Stimulated activated CD8-positive, alpha-beta memory T cell treated with anti-CD3 and anti-CD28 coated beads, Interleukin-15, amount 100 ng/mL, for 48 hours (primary cell): ENCODE measurements at places on chromosomes 7 and 10.

DNA sequence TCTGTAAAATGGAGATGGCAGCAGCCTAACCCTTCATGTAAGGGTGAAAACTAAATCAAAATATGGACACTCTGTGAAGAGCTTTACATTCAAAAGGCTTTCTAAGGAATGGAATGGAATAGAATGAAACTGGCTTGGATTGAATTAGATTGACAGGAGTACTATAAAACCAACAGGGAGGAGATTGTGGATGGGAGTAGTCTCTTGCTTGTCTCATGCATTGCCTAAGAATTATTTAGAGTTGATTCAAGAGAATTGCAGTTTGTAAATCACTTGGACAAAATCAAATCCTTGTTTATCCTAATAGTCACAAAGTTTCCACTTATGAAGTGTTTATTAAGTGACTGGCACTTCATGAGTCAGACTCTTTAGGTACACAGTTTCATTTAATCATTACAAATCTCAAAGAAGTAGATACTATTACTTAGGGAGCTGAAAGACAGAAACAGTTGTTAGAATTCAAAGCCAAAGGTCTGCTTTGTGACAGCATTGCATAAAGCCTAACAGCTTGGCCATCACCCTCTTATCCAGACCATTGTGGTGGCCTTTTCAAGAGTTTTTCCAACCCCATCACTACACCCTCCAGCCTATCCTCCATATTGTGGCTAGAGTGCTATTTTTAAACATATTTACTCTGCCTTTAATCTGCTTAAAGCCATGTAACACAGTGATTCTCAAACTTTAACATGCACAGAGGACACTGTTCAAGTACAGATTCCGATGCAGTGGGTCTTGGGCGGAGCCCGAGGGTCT, 91.9 kb upstream of the GHITM start:
- DNase-seq: no peak

- no peak for DNase-seq
Observed at GRCh38 chr7:19558527-19558926, 150.3 kb downstream of the POLR1F start.

GRCh38 chr10:119608316-119609155, 11.8 kb upstream of the TIAL1 start:
- DNase-seq: no peak

DNA sequence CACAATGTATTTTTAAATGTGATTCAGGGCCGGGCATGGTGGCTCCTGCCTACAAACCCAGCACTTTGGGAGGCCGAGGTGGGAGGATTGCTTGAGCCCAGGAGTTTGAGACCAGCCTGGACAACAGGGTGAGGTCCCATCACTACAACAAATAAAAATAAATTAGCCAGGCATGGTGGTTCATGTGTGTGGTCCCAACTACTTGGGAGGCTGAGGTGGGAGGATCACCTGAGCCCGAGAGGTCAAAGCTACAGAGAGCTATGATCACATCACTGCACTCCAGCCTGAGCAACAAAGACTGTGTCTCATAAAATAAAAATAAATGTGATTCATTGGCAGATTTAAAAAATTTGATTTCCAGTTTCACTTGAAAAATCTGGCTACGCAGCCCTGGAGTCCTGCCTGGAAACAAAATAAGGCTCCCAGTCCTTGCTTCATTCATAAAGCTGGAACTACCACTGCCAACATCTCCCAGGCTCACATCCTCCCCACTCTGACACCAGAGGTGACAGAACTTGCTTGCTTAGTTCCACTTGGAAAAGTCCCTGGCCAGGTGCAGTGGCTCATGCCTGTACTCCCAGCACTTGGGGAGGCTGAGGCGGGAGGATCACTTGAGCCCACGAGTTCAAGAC, 27.9 kb upstream of the SLC35G1 start:
- DNase-seq: no peak

GRCh38 chr10:42864575-42864974, 82.0 kb downstream of the BMS1 start:
- DNase-seq: no peak

DNA sequence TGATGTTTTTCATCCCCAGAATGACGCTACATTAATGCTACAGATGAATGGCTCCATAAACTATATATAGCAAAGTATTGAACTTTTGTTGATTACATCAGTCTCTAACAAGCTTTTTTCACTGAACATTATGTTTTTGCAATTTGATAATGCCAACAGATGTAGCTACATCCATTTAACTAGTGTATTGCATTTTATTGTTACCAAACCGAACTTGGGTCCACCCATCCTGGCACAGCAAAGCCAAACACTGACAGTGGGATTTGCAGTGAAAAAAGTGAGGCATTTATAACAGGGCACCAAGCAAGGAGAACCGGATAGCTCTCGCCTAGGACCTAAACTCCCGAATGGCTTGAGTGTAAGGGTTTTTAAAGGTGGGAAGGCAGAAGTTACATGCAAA, 182.8 kb upstream of the TNS3 start:
- no peak for DNase-seq

DNA sequence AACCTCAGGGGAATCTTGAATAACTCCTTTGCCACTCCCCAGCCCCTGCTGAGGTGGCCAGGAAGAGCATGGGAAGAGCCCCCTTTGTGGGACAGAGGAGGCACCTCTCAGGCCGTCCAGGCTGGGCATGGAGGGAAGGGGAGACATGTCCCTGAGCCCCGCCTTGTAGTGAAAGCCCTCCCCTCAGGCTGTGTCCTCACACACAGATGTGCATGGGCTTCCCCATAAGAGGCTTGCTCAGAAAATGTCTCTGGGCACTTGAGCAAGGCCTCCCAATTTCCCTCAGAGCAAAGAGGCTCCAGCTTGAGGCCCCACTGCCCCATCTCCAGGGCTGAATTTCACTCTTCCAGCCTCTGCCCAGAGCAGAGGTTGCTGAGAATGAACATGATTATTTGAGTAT, 3.8 kb downstream of the TMEM72 start:
- no peak for DNase-seq

- no peak for DNase-seq
Observed at GRCh38 chr7:73730485-73730884, 8.1 kb downstream of the ABHD11 start.

DNA sequence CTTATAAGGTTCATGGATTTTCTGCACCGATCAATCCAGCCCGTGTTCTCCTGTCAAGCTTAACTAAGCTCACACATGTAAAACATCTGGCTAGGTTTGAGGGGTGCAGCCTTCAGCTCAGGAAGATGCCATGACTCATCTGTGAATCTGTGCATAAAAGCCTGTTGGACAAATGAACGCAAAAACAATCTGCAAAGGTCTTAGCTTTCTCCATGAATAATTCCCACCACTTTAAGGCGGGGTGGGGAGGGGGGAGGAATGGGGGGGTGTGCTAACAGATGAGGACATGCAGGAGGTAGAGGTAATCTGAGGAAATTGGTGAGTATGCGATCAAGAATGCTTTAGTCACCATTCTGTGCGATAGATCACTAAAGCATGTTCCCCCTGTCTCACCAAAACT, 4.8 kb downstream of the DOCK4 start:
- no peak for DNase-seq

DNA sequence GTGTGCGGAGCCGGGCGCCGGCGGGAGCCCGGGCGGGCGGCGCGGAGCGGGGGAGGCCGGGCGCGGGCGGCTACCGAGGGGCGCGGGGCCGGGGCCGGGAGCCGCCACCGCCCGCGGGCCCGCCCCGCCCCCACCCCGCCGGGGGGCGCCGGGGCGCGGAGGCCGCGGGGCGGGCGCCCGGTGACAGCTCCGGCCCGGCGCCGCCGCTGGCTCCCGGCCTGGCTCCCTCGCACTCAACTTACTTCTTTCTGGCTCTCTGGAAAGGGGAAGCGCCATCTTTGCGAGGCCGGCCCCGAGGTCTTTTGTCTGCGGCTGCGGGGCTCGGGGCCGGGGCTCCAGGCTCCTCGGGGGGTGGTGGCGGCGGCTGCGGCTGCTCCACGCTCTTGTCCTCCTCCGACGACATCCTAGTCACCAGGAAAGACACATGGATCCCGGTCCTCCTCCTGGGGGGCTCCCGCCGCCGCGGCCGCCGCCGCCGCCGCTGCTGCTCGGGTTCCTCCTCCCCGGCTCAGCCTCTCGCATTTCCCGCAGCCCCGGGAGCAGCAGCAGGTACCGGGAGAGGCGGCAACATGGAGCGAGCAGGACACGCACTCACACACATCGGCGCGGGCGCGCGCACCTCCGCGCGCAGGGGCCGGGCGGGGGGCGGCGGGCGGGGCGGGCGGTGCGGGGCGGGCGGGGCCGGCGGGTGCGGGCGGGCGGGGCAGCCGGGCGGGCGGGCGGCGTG, at the start of gene KMT2C:
TSS of gene KMT2C (minus strand) at position 620 of the 727 bp plus-strand sequence. CDS start at position 403, 217 bp downstream.
- DNase-seq: peak; percentile 15
